ENCODE measurements at places on chromosomes 6 and 20.

GRCh38 chr6:169868458-169868857, 117.0 kb downstream of the ERMARD start:
- peak; percentile 48 for DNase-seq

- DNase-seq, result no peak
Measured at GRCh38 chr6:3940703-3941102, 91.5 kb downstream of the FAM50B start.

GRCh38 chr6:119610265-119610664, 260.7 kb upstream of the MAN1A1 start:
- DNase-seq, result no peak

DNA sequence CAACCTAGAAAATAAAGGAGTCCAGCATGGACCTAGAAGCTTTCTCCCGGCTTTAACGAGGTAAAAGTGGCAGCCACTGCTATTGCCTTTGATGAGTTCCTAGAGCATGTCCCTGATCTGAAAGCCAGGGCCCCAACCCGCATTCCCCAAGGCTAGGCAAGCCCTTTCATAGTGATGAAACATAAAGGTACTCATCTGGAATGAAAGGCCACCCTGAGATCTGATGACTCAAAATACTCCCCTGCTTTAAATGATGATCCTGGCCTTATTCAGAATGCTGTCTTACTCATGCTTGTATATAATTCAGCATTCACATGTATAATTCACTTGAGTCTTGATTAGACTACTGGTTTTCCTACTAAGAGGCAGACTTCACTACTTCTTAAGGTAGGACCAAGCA, 21.3 kb downstream of the TTPAL start:
- DNase-seq, result no peak

Measured in mucosa of gallbladder (tissue), 1 donor.